SK-N-SH (cell line): ENCODE measurements at places on chromosomes 3 and 15. TPM values are rescaled to one million over a fixed set of nuclear protein-coding genes. Genes with fewer than 3 reads are reported as not detected.

DNA sequence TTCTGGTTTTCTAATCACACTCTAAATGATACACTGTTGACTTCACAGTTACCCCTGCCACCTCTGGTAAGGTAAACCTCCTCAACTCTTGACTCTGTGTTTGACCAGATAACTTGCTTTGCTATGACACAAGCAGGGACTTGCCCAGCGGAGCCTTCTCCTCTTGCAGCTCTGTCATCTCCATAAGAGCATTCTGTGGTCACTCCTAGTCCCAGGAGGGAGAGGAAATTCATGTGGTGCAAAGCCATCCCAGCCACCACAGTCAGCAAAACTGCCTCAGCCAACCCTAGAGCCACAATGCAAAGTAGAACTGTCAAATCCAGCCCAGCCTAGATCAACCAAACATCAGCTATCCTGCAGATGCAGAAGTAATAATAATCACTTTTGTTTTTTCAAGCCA is 144.7 kb upstream of the GADL1 start:
- peaks cover 4% of the 10 kb centered on the region; the same call in 1 of the 2 replicates for H3K4me1 ChIP-seq
- H3K27ac ChIP-seq: no peak overlapping the region

- H3K4me3 ChIP-seq: peak within 1 kb of the TSS; percentile 83
- H3K27ac ChIP-seq: peak within 1 kb of the TSS; percentile 82
- H3K27me3 ChIP-seq: no peaks in the 10 kb centered on the region
- peak; percentile 92 for DNase-seq
Measured at GRCh38 chr3:49028673-49029562, at the start of gene IMPDH2. IMPDH2 (minus strand) TSS chr3:49029398; CDS start chr3:49029350, 48 bp downstream.

DNA sequence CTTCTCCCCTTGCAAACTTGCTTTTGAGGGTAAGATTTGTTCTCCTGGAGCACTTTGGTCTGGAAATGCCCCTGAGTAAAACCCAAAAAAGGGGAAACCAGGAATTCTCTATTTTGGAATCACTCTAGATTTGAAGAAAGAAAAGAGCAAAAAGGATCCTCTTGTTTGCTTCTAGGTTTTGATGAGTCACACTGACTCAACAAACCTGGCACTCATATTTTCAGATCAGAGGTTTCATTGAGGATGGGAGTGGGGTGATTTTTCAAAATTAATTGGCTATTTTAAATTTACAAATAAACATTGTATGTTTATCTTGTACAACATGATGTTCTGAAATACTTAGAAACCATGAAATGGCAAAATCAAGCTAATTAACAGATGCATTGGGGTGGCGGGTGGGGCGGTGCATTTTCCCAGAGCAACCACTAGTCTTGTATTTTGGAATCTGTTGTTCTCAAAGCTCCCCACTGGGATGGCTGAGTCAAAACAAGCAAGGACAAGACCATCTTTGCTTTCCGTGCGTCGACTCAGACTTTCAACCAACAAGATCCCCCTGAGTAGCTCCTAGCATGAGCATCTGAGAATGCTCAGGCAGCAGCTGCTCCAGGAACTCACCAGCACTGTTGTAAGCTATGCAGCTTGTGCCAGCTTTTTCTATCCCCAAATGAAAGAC is 451.4 kb downstream of the WDR72 start:
- no peak for DNase-seq
- H3K27ac ChIP-seq: no peak overlapping the region
- no peaks in the 10 kb centered on the region for H3K4me1 ChIP-seq
- no peak overlapping the region; the same call in 1 of the 2 replicates for H3K4me3 ChIP-seq
- H3K36me3 ChIP-seq: no peaks in the 10 kb centered on the region
- no peaks in the 10 kb centered on the region for H3K27me3 ChIP-seq

GRCh38 chr3:127206154-127206553 is 13.2 kb downstream of the PRR23E start:
- H3K27me3 ChIP-seq: no peaks in the 10 kb centered on the region
- H3K36me3 ChIP-seq: no peaks in the 10 kb centered on the region
- H3K4me3 ChIP-seq: no peak overlapping the region
- no peaks in the 10 kb centered on the region for H3K4me1 ChIP-seq

- H3K27me3 ChIP-seq: no peaks in the 10 kb centered on the region
- H3K4me1 ChIP-seq: peaks cover 2% of the 10 kb centered on the region; the same call in 1 of the 2 replicates
- H3K27ac ChIP-seq: no peak overlapping the region
- DNase-seq: no peak
- no peak overlapping the region for H3K4me3 ChIP-seq
Measured at GRCh38 chr3:4394048-4394447, 73.0 kb downstream of the SUMF1 start.

DNA sequence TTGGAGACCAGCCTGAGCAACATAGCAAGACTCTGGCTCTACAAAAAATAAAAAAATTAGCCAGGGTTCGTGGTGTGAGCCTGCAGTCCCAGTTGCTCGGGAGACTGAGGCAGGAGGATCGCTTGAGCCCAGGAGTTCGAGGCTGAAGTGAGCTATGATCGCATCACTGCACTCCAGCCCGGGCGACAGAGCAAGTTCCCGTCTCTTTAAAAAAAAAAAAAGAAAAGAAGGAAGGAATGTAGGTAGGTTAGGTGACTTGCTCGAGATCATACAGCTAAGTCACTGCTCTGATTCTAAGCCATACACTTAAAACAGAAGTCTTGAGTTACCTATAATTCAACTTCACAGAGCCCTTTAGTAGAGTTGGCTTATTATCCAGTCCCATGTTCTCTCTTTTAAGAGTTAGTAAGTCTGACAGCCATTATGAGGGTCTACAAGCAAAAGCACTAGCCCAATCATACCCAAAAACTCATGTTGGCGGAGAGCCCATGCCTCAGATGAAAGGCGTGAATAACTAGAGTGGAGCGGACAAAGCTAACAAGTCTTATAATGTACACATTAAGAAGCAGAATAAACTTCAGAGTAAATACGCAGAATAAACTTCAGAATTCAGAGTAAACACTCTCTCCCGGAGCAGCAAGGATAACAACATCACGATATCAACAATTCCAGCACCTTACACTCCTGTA is 768 bp downstream of the AAGAB start:
- H3K4me3 ChIP-seq: peak overlapping the region; percentile 96
- no peaks in the 10 kb centered on the region for H3K36me3 ChIP-seq
- H3K27me3 ChIP-seq: no peaks in the 10 kb centered on the region
- peak overlapping the region; percentile 95 for H3K27ac ChIP-seq
- DNase-seq: peak; percentile 17

DNA sequence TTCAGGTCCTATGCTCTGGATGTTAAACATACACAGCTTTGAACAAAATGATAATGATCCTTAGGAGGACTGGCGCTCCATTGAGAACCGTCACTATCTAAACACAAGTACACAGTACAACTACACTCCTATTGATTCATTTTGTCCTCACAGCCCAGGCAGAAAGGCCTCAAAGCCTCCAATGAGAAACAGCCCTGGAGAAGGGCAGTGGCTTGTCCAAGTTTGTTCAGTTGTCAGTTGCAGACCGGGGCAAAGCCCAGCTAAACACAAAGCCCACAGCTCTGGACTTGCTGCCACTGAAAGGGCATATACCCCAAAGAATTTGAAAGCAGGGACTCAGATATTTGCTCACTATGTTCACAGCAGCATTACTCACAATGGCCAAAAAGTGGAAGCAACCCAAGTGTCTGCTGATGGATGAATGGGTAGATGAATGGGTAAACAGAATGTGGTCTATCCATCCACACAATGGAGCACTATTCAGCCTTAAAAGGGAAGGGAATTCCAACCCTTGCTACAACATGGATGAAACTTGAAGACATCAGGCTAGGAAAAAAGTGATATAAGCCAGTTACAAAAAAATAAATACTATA is 34.7 kb downstream of the NUP210 start:
- no peak overlapping the region for H3K4me3 ChIP-seq
- no peaks in the 10 kb centered on the region for H3K4me1 ChIP-seq
- no peaks in the 10 kb centered on the region; the same call in 1 of the 2 replicates for H3K27me3 ChIP-seq
- DNase-seq: no peak
- H3K27ac ChIP-seq: no peak overlapping the region

DNA sequence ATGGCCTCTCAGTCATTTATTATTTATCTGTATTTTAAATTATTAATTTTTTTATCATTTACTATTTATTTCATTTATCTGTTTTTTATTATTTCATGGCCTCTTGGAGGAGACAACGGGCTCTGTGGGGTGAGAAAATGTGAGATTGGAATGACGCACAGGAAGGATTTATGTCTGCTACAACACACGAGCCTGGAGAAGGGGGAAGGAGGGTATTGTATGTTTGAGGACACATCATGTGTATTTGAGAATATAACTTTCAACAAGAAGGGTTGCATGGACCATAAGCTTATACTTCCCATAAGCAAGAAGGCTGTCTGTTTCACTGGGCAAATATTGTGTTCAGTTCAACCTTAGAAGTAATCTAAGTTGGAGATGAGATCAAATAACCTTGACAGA is 31.7 kb downstream of the LSM3 start:
- no peak for DNase-seq
- H3K27ac ChIP-seq: peak overlapping the region; percentile 73
- H3K4me1 ChIP-seq: peaks cover 4% of the 10 kb centered on the region; the same call in 1 of the 2 replicates
- no peaks in the 10 kb centered on the region for H3K27me3 ChIP-seq
- no peaks in the 10 kb centered on the region for H3K36me3 ChIP-seq
- no peak overlapping the region for H3K4me3 ChIP-seq

Gene AGBL1
- polyA plus RNA-seq: not detected in 2 replicates

Gene FMN1
- polyA plus RNA-seq: 9.1 and 10.5 TPM in 2 replicates

DNA sequence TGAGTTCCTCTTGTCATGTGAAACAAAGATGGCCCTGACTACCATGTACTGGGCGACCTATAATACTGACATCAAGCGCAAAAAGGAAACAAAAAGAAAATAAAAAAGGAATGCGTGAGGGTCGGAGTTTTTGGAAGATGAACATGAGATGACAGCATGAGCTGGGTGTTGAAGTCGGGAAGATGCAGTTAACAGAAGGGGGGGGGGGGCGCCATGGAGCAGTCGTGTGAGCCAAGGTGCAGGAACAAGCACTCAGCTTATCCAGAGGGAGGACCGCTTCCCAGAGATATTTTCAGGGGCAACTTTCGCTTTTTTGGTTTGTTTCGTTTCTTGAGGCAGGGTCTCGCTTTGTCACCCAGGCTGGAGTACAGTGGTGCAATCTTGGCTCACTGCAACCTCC is 110.2 kb downstream of the RORA start:
- no peaks in the 10 kb centered on the region for H3K4me1 ChIP-seq
- DNase-seq: peak; percentile 37
- H3K36me3 ChIP-seq: no peaks in the 10 kb centered on the region
- no peak overlapping the region for H3K27ac ChIP-seq
- H3K4me3 ChIP-seq: no peak overlapping the region

Gene CAPN3
- polyA plus RNA-seq: 1.8 and 1.9 TPM in 2 replicates

DNA sequence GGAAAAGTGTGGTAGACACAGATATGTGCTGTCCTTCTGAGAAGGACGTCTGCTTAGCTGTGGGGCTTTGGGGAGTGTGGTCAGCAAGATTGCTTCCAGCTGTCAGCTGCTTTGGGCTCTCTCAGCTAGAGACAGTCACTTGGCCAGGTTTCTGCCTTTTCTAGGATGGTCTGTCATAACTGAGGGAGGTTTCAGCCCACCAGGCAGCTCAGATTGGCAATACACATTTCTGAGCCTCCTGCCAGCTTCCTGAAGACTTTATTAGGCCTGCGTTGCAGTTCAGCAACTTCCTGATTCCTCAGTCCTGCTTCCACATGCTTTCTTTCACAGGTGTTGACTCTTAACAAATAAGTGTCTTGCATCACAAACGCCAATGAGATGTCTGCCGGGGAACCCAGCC is 286.5 kb downstream of the SQOR start:
- H3K4me1 ChIP-seq: no peaks in the 10 kb centered on the region
- H3K36me3 ChIP-seq: no peaks in the 10 kb centered on the region
- no peaks in the 10 kb centered on the region for H3K27me3 ChIP-seq
- no peak overlapping the region for H3K27ac ChIP-seq
- DNase-seq: no peak

DNA sequence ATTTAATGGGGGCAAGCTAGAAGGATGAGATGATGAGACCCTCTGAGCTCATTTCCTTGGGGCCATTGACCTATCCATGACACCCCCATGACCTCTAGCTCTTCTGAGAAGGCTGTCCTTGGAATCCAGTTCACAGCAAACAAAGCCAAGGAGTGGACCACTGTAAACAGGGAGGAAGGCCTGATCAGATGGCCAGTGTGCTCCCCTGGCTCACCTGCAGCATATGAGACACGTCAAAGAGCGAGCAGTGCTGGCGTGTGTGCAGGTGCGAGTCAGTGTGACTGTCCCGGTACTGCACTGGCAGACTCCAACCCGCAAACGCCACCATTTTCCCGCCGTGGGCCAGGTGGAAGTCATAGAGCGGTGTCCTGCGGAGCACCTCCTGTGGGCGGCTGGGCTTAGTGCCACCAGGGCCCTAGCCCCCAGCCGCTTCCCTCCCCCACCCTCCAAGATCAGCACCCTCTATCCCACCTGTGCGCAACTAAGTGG is 339 bp downstream of the AMT start:
- H3K4me1 ChIP-seq: no peaks in the 10 kb centered on the region
- no peak overlapping the region; the same call in 1 of the 2 replicates for H3K27ac ChIP-seq
- H3K36me3 ChIP-seq: peaks cover 5% of the 10 kb centered on the region
- H3K4me3 ChIP-seq: peak overlapping the region; percentile 27; the same call in 1 of the 2 replicates
- no peak for DNase-seq

DNA sequence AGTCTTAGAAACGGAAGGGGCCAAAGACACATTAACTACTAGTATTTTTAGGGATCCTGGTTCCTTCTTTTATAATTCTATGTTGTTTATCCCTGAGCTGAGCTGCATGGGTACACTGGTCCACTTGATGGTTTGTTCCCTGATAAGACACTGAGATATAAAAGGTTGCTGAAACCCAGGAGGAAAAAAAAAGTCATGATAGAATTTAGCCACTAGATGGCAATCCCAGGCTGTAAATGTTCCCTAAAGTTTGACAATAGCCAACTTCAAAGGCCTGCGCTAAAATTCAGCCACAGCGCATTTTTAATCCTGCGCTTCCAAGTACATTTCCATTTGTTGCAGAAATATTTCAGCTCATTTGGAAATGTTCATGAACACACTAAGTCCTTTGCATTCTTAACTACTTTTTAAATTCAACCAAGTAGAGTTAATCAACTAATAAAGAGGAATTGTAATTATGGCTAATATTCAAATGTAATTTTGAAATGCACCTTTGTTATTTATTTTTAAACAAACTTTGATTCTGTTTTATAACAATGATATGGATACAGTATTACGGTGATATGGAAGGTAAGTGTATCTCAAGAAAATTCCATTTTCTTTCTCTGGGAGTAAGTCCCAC is 249.3 kb upstream of the FEZF2 start:
- H3K27ac ChIP-seq: no peak overlapping the region
- H3K36me3 ChIP-seq: no peaks in the 10 kb centered on the region
- peak; percentile 44 for DNase-seq
- no peaks in the 10 kb centered on the region for H3K4me1 ChIP-seq
- no peak overlapping the region for H3K4me3 ChIP-seq

DNA sequence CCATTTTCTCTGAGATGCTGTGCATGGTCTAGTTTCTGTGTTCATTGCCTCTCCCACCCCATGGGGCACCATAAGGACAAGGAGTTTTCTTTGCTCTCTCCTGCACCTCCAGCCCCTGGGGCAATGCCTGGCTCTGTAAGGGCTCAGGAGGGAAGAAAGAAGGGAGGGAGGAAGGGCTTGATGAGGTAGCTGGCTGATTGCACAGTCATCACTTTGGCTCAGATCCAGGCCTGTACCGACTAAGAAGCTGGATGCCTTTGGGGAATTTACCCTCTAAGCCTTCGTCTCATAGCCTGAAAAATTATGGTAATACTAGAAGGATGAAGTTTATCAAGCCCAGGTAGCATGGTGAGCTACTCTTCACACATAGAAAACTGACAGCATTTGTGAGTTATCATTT is 382.9 kb downstream of the GABRG3 start:
- no peak overlapping the region for H3K27ac ChIP-seq
- H3K27me3 ChIP-seq: no peaks in the 10 kb centered on the region
- H3K4me3 ChIP-seq: no peak overlapping the region
- H3K36me3 ChIP-seq: no peaks in the 10 kb centered on the region

GRCh38 chr3:37295925-37296324 is 121.5 kb upstream of the LRRFIP2 start:
- H3K4me3 ChIP-seq: no peak overlapping the region
- H3K27ac ChIP-seq: no peak overlapping the region
- DNase-seq: no peak
- no peaks in the 10 kb centered on the region for H3K27me3 ChIP-seq
- H3K36me3 ChIP-seq: peaks cover 72% of the 10 kb centered on the region
